CD4-positive, alpha-beta T cell treated with Interleukin-17A for 1 hour (primary cell): ENCODE measurements at places on chromosomes 1 and 21.
A peak's percentile ranks its signal among the peaks of the same experiment; 100 is the strongest.

- DNase-seq: no peak
Observed at GRCh38 chr1:236747311-236747985, 47.6 kb upstream of the MTR start.

GRCh38 chr21:46639489-46640386 is 4.3 kb downstream of the PRMT2 start:
- peak; percentile 42 for DNase-seq

- no peak for DNase-seq
Observed at GRCh38 chr1:39080831-39081270, 54.7 kb downstream of the NDUFS5 start.

DNA sequence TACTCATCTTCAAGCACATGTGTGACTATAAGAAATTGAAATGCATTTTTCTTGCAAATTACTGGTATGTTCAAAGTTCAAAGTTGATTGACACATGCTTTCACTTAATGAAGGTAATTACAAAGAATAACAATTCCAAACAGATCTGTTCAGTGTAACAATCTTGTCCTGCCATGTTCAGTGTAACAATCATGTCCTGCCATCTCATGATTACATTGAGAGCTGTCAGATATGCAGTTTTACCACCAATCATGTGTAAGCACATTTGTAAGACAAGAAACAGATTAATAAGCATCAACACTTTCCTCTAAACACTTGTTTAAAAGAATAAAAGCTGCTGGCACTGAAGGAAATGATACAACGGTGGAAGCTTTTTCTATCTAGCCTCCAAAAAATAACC is 80.3 kb upstream of the ZNF281 start:
- no peak for DNase-seq

GRCh38 chr1:192973988-192974387 is 85.2 kb downstream of the UCHL5 start:
- DNase-seq: no peak

GRCh38 chr1:70554341-70554740 is 143.3 kb downstream of the CTH start:
- no peak for DNase-seq

GRCh38 chr21:34924771-34925419 is 124.2 kb downstream of the RUNX1 start:
- DNase-seq: no peak
